HepG2 (cell line): ENCODE measurements at places on chromosomes 5 and 9. TPM values are rescaled to one million over a fixed set of nuclear protein-coding genes. Genes with fewer than 3 reads are reported as not detected.
A peak's percentile ranks its signal among the peaks of the same experiment; 100 is the strongest.

DNA sequence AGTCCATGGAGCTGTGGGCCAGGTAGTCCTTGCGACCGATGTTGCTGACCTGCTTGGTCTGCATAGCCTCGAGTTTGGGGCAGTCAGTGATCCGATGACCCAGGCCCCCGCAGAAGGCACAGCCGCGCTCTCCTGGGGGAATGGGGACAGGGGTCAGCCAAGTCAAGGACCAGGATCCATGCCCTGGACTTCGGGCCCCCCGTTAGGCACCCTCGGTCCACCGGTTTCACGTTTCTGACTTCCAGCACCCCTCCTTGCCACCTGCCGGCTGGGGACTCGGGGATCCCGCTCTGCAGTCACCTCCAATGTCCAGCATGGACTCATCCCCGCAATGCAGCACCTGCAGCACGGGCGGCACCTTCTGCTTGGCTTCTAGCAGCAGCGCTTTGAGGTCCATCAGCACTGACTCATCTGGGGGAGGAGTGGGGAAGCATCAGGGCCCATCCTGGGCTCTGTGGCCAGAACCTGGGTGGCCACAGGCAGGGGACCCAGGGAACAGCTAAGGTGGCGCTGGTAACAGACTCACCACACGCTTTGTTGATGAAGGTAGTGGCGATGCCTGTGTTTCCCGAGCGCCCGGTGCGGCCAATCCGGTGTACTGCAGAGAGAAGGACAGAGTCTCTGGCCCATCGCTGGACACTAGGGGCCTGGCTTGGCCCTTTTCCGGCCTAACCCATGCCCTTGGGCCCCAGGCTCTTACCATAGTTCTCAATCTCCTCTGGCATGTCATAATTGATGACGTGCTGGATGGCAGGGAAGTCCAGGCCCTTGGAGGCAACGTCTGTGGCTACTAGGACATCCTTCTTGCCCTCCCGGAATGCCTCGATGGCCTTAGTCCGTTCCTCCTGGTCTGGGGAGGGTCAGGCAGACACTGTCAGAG, 2.4 kb upstream of the DOK3 start:
- DNase-seq, result no peak

The PCDHGA6 gene
- 0.13 and 0.33 TPM in 2 replicates for total RNA-seq

The OBP2B gene
- total RNA-seq, result not detected in 2 replicates

The DPYSL3 gene
- total RNA-seq, result 0.15 TPM in 1 of 2 replicates, not detected in the other

DNA sequence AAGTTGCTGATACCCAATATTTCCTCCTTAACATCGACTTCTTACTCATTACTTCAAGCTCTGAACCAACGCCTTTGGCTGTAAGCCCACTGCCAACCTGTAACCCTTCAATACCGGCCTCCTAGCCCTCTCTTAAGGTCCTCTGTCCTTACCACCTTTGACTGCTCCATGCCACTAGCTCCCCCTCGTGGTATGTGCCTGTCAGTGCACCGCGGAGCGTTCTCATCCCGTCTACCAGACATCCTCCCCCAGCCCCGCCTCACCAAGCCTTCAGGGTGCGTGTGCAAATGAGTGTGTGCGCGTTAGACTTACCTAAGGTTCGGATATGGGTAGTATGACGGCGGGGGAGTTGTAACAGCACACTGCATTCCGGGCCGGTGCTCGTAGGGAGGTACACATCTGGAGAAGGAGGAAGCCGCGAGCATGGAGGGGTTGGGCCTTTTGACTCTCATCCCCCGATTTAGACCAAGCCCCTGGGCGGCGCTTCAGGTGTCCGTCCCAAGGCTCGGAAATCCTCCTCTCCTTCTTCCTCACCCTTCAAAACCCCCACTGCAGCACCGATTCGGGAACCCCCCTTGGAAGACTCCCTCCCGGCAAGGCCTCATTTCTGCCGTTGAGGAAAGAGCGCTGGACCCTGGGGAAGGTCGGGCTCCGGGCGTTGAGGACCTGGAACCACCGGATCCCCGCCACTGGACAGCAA, 2.8 kb upstream of the MYORG start:
- peak; percentile 82 for DNase-seq

- DNase-seq, result no peak
Observed at GRCh38 chr9:35029241-35029640, 39.7 kb downstream of the DNAJB5 start.

The SLC36A2 gene
- total RNA-seq, result not detected in 2 replicates

The PCDHGA3 gene
- total RNA-seq, result not detected in 2 replicates

DNA sequence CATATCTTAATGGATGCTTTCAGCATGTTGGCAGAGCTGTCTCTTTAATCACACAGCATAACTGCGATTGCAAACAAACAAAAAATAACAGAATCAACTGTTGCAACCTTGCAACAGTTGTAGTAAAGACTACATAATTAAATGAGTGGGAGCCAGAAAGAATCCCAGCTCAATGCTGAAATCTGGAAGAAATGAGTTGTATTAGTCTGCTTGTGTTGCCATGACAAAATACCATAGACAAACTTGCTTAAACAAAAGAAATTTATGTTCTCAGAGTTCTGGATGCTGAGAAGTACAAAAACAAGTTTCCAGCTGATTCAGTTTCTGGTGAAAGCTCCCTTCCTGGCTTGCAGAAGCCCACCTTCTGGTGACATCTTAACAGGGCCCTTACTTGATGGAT, 260.9 kb upstream of the TUSC1 start:
- no peak for DNase-seq

DNA sequence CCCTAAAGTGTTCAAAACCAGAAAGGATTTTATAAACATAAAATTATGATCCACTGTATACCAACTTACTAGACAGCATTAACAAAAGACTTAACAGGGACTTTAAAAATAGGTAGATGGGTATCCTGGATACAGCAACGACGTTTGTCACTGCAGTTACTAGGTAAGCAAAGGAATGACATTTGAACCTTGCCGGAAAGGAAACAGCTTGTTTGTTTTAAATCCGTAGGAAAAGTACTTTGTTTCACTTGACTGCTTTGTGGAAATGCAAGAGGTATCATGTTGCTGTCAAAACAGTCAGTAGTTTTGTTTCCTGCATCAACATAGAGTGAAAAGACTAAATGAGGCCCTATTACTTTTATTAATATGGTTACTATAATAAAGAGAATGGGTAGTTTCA, 122.9 kb downstream of the CDC42SE2 start:
- DNase-seq, result peak; percentile 82

DNA sequence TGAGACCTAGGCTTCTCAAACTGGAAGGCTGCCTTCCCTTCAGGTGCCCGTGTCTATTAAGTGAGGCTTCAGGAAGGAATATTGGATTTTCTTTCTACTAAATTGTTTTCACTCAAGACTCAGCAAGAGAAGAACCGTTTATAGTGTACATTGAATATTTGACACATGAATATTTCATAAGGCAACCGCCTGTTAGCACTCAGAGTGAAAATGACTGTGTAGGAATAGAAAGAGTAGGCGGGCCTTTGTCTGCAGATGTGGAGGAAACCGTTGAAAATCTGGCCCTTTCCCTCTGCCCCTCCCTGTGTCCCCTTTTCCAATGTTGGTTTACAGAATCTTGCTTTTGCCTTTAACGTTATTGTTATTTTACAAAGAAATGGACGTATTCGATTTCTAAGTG, 6.2 kb downstream of the SAP30L start:
- DNase-seq, result no peak

- peak; percentile 83 for DNase-seq
Observed at GRCh38 chr5:126597156-126597555, 2.1 kb upstream of the ALDH7A1 start.

The ESM1 gene
- total RNA-seq, result not detected in 2 replicates

DNA sequence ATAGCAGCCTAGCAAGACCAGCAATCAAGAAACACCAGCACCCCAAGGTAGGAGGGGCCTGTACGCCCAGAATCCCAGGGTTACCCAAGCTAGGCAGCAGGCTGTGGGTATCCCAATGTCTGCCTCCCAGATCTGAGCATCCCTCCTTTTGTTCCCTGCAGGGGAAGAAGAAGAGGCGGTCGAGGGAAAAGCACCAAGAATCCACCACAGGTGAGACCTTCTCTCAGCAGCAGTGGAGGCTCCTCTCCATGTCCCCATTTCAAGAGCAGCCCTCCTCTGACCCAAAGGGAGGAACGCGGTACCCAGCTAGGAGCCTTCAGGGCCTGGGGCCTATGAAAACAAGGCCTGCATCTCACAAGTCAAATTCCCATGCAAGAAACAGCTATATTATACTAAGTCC, 28.9 kb downstream of the TCF7 start:
- no peak for DNase-seq

The B4GALT7 gene
- total RNA-seq, result 12.7 and 20.5 TPM in 2 replicates

The PRKAA1 gene
- 58.0 and 78.7 TPM in 2 replicates for total RNA-seq

- no peak for DNase-seq
Observed at GRCh38 chr9:94934816-94935328, 208.4 kb downstream of the AOPEP start.

DNA sequence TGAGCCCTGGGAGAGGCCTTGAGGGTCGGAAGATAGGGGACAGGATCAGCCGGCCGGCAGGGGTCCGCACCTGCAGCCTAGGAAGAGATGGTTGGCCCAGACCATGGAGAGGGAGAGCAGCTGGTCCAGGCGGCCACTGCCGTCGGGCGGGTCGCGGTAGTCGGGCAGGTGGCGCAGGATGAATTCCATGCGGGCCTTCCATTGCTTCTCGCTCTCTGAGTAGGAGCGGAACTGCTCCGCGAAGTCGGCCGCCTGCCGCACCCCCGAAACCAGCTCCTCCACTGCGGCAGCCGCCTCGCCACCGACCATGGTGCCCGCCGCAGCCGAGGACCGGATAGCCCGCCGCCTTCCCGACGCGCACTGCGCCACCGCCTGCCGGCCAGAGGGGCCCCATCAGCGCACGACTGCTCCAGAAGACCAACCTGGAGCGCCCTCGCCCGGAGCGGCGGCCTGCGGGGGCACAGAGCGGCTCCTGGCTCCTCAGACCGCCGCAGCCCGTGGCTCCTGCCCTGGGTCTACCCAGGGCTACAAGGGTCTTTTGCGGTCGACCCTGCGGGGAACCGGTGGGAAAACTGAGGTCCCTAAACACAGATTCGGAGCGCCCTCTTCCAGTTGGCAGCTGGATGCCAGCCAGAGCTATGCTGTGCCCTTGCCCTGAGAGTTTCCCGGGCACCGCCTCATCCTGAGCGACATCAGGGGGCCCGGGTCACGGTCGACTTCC, at the start of gene CDKN2AIPNL:
Gene CDKN2AIPNL, minus strand, starts transcription at position 336 of the 721 bp plus-strand sequence. Its CDS starts 27 bp downstream, at position 309.
- peak; percentile 72 for DNase-seq

The CDX1 gene
- total RNA-seq, result not detected in 2 replicates

GRCh38 chr5:72477176-72477575, 30.0 kb downstream of the ZNF366 start:
- no peak for DNase-seq

The PARP8 gene
- total RNA-seq, result 0.08 and 0.29 TPM in 2 replicates

The KIAA1958 gene
- 8.5 and 11.4 TPM in 2 replicates for total RNA-seq
